Stimulated activated CD8-positive, alpha-beta memory T cell treated with anti-CD3 and anti-CD28 coated beads, Interleukin-4, amount 100 ng/mL, for 48 hours (primary cell): ENCODE measurements at places on chromosomes 1 and 21.

- no peak for DNase-seq
Measured at GRCh38 chr1:160284220-160284781, 632 bp downstream of the PEX19 start.

- DNase-seq = no peak
Measured at GRCh38 chr1:101366513-101367215, 129.8 kb downstream of the S1PR1 start.

DNA sequence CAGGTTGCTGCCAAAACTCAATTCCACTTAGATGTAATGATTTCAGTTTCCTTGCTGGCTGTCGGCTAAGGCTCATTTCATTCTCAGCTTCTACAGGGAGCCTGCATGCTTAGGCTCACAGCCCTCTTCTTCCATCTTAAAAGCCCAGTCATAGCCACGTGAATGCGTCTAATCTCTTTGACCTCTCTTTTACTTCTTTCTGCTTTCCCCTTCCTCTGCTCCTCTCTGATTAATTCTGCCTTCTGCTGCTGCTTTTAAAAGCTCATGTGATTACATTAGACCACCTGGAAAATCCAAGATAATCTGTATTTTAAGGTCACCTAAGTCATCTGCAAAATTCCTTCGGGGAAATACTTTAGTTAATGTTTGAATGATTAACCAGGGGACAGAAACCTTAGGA lies 812.8 kb upstream of the BRINP3 start:
- DNase-seq = no peak

DNA sequence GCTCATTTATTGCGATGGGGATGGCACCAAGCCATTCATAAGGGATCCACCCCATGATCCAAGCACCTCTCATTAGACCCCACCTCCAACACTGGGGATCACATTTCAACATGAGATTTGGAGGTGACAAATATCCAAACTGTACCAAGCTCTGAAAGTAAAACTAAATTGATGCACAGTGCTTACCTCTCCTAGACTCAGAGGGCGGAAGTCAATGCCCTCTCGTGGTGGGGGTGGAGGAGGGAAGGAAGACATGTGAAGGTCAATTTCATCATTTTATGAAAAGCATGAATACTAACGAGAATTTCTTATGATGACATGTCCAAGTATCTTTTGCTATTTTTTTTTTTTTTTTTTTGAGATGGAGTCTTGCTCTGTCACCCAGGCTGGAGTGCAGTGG lies 120.0 kb downstream of the PGBD5 start:
- peak; percentile 51 for DNase-seq

DNA sequence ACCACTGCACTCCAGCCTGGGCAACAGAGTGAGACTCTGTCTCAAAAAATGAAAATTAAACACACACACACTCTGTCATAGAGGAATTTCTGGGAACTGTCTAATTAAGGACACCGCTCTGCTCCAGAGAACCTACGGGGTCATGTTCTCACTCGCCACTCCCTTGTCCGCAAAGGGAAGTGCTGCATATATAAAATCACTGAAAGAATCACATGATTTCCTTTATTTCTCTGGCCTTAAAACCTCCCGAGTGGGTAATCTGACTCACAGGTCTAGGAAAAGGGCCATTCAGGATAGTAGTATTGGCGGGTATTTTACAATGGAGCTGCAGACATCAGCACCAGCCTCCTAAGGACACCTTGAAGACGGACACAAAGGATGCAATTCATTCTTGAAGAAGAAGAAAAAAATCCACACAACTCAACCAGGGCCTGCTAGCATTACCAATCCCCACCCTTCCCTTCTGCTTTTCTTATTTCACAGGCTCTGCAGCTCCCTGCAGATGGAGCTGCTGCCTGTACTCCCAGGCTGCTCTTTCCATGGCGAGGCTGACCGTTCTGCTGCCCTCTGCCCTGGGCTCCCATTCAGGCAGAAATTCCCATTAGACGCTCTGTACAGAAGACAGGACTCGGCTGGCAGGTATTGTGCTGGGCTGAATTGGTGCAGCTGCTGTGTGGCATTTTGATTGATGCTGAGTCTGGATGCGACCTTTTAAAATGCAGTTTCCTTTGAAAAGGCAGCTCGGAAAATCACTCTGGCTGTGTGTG lies 53.3 kb upstream of the FAM89A start:
- no peak for DNase-seq

GRCh38 chr1:13794231-13795187 lies 94.5 kb downstream of the PRDM2 start:
- no peak for DNase-seq

DNA sequence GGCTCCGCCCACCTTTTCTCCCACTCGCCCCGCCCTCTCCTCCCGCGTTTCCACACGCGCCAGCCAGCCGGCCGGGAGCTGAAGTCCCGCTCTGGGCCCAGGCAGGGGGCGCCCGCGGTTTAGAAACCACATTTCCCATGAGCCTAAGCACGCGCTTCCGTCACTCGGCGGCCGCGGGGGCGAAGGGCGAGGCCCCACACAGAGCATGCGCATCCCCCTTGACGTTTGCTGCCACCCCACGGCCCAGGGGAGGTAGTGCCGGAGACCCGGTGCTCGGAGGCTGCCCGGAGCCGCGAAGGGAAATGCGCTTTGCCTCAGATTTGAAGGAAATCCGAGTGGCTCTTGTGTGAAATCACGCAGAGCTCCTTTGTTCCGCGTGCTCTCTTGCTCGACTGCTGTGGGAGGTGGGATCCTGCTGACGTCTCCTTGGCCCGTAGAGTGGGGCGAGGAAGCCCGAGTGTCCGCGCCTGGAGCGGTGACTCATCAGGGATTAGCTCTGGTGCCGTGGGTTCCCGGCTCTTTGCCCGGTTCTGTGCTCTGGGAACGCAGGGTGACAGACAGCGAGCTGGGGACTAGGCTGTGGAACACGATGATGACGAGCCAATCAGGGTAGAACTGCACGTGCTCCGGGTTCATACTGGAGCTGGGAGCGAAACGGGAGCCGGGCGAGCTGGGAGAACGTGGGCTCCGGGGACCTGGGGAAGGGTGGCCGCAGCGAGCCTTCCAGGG lies 406 bp upstream of the B3GALNT2 start:
- DNase-seq = peak; percentile 99

GRCh38 chr1:156090840-156091188 lies 8.5 kb upstream of the MEX3A start:
- DNase-seq = peak; percentile 95
